ENCODE measurements at places on chromosomes 7 and 10.

DNA sequence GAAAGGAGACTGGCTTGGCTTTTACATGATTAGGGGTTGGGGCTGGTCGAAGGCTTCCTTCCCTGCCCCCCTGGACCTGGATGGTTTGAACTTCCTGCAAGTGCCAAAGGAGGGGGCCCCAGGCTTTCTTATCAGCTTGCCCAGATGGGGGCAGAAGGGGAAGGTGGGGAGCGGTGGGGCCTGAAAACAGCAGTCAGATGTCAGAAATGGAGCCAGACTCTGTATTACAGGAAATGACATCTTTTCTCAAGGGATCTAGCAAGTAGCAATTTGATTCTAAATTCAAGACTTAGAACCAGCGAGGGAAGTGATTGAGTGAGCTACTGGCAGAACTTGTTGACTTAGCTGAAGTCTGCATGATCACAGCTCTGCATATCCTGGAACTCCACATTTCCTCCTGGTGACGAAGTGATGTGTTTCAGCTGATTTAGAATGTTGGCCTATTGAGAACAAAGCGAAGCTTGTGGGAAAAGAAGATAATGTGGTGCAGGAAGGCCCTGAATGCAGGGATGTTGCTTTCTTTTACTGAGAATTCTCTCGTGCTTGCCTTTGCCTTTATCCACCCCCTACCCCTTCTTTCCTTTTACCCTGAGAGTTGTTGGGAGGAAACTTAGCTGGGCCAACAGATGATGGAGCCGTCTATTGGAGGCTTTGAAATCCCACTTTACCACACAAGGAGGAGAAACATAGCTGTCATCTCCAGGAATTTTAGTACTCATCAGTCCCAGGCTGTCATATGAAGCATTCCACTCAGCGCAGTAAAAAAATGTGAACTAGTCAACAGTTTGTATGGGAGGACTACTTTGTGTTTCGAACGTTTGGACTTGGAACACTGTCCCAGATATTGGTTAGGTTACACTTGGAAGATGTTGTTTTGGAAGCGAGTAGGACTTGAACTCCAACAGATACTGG, 43.2 kb downstream of the CCNY start:
- no peak for DNase-seq

DNA sequence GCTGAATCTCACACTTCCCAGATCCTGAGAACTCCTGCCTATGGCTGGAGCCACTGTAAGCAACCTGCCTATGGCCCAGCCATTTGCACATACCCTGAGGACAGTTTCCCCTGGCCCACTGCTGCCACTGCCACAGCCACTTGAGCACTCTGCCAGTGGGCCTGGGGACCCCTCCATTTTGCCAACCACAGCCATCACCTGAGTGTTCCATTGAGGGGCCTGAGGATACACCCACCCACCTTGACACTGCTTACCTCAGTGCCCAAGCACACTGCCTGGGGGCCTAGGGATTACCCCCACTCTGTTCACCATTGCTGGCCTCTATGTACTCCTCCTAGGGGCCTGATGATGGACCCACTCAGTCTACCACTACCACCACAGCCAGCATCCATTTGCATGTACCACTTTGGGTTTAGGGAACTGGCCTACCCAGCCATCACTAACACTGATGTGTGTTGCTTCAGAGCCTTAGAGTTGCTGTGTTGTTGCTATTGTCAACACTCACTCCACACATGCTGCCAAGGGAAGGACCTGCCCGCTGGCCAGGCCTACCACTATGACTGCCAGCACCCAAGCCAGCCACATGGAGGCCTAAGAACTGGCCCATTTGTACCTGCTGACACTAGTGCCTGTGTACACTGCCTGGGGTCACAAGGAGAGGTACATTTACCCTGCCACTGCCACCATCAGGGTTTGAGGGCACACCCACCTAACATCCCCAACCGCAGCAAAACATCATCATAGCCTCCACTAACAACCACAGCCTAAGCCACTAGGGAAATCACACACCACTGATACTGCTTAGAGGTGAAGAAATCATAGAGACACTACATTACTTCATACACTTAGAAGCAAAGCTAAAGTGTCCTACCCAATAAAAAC, 45.9 kb upstream of the ANTXRL start:
- DNase-seq = no peak

GRCh38 chr7:5421714-5422395, 1.8 kb downstream of the TNRC18 start:
- peak; percentile 28 for DNase-seq

GRCh38 chr7:88206254-88206653, 13.6 kb downstream of the SRI start:
- no peak for DNase-seq

DNA sequence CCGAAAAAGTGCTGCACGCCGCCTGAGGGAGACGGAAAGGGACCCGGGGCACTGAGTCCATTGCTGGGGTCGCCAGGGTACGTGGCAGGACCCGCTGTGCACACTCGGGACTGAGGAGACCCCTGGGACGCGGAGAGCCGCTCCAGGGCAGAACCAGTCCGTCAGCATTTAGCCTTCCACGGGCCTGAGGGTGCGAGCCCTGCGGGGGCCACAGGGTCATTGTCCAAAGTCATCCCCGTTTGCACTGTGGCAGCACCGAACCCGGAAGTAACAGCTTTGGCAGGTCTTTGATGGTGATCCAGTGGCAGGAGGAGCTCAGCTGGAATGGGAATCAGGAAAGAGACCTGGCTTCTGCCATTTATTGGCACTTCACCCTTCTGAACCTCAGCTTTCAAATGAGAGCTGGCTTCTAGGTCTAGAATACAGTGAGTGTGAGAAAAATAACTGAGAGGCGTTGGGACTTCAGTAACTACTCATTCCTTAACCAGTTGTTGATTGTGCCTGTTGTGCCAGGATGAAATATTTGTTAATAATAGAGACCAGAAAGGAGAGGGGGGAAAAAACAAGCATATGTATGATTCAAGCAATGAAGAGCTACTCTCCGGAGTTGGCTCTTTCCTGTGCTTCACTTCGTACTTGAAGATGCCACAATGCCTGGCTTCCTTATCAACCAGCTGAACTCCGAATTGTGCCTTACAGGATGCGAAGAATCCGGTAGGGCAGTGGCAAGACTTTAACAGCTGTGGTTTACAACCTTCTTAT, 811 bp upstream of the ARHGAP12 start:
- DNase-seq = no peak

DNA sequence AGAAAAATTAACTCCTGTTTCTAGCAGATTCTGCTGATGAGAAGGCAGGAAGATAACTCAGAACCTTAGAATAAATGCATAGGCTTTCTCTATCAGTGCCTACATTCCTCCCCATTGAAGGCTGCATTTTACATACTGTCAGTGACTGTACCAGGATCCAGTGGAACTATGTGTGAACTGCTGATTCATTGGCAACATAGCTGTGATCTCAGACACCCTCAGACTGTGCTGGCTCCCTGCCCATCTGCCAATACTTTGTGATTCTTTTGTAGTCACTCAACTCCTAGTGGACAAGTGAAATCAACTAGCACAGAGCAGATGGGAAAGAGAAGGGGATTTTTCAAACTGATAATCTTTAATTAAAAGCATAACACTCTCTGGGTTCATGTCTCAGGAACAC, 375.8 kb downstream of the MDFIC start:
- DNase-seq = no peak

GRCh38 chr10:33055625-33056024, 97.6 kb upstream of the ITGB1 start:
- DNase-seq = no peak

DNA sequence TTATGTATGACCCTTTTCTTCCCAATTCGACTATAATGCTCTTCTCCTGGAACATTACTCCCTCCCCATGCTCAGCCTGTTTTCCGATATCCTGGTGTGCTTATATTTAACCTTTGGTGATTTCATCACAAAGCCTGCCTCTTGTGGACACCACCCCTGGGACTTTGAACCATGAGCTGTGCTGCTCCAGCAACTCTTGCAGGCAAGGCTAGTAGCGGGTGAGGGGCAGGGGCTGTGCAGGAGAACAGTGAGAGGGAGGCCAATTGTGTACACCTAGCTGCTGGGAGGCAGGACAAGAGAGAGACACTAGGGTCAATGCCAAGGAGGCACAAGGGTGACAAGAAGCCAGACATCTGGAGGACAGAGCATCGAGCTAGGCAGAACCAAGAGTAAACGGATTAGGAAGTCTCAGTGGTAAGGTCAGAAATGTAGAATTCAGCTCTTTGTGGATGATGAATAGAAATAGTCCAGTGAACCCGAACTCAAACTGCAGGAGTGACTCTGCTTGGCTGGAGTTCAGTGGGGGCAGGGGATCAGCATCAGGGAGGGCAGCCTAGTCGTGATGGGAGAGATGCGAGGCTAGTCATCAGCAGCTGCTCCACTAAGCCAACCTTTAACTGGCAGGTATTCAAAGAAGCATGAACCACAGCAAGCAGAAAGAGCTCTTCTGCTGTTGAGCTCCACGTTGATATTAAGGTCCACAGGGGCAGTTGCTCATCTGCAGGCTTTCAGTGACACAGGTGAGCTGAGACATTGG, 31.0 kb upstream of the MKI67 start:
- no peak for DNase-seq

DNA sequence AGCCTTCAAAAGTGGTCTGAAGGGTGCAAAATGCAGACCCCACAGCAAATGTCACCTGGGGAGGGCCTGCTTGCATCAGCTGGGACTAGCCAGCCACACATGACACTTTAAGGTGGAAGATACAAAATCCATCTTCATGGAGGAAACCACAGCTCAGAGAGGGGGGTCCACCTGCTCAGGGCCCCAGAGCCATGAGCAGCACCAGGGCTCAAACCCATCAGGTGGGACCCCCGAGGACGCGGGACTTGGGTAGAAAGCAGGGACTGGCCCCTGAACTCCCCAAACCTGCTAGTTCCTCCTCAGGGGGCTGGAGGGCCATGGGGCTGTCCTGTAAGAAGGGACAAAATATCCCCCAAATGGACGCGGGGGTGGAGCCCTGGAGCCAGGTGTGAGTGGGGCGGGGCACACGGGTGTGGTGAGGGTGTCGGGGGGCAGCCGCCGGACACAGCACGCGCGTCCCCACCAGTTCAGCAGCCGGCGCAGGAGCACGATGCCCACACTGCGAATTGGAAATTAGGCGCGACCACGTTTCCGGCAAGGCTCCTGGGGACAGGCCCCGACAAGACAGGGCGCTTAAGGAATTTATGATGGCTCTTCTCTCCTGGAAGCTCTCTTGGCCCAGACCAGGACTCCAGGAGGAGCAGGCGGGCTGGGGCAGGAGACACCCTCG, 8.0 kb downstream of the PDGFA start:
- no peak for DNase-seq

DNA sequence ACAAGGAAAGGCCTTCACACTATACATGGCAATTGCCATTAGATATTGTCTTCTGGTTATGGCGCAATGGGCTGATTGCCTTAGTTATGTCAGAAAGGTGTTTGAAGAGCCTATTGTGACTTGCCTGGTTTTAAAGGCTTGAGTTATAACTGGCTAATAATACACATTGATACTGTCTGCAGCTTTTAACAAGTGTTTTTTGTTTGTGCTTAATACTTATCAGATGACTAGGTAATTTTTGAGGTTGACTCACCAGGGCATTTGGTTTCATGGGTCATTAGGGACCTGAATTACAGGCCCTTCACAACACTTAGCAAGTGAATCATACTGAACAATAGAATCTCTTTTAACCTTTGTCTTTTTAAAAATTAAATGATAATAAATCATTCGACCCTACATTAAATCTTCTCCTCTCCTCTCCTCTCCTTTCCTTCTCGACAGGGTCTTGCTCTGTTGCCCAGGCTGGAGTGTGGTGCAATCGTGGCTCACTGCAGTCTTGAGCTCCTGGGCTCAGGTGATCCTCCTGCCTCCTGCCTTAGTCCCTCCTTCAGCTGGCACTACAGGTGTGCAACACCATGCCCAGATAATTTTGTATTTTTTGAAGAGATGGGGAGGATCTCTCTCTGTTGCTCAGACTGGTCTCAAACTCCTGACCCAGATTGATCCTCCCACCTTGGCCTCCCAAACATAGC, 196.3 kb downstream of the JCAD start:
- DNase-seq = no peak

DNA sequence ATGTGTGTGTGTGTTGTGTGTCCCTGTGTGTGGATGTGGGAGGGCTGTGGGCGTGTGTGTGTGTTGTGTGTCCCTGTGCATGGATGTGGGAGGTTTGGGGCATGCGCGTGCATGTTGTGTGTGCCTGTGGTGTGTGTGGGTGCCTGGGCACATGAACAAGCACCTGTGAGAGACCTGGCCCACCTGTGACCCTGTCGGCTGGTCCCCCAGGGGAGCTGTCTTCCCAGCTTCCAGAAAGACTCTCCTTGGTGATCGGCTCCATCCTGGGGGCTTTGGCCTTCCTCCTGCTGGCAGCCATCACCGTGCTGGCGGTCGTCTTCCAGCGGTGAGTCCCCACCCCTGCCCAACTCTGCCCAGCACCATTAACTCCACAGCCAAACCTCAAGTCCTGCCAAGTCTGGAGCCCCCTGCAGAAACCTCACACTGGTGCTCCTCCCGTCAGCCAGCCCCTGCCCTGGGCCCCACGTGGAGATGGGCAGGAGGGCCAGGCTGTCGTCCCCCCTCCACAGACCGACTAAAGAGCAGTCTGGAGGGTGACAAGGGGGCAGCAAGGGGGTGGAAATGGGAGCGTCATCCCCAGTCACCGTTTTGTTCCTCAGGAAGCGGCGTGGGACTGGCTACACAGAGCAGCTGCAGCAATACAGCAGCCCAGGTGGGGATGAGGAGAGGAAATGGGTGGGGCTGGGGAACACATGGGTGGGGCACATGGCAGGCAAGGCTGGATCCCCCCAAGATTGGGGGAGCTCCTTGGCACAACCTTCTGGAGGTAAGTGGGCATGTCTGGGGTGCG, 12.7 kb downstream of the EPHB6 start:
- DNase-seq = no peak

DNA sequence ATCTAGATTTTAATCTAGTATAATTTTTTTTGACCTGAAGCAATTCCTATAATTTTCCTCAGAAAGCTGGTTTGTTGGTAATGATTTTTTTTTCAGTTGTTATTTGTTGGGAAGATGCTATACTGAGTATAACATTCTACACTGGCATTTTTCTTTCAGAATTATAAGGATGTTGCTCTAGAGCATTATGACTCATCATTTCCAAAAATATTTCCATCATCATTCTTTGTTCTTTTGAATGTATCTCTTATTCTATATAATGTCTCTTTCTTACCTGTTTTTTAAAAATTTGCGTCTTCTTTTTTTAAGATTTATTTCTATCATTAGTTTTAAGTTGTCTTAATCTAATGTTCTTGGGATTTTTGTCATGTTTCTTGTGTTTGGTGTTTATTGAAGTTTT, 356.5 kb upstream of the KCND2 start:
- no peak for DNase-seq

GRCh38 chr10:128908099-128908498, 558.9 kb upstream of the MGMT start:
- DNase-seq = peak; percentile 16

DNA sequence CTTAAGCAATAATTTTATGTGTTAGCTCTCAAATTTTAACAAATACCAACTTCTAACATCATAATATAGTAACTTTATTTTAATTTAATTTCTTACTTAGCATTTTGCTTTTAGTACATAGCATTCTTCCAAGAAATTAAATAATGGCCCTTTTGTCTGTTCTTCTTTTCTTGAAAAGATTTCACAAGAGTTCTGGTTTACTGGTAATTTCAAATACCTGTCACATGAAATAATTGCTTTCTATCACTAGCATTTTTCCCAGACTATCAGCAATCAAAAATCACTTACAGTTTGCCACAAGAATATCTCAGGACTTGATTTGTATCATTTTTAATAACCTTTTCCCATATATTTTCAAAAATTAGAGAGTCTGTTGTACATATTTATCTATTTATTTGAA, 193.0 kb downstream of the CACNA2D1 start:
- no peak for DNase-seq

Measured in HL-60 (cell line).